ENCODE measurements at places on chromosomes 7 and 10. TPM values are rescaled to one million over a fixed set of nuclear protein-coding genes. Genes with fewer than 3 reads are reported as not detected.

Gene VGF
- 4.4 TPM for total RNA-seq

Gene ZNF746
- total RNA-seq: 22.2 TPM

Gene CALHM1
- not detected for total RNA-seq

Gene EPHB6
- 0.54 TPM for total RNA-seq

GRCh38 chr7:47000561-47000960, 581.4 kb downstream of the TNS3 start:
- no peak overlapping the region for H3K27ac ChIP-seq
- H3K27me3 ChIP-seq: no peaks in the 10 kb centered on the region
- H3K4me3 ChIP-seq: no peak overlapping the region
- no peaks in the 10 kb centered on the region for H3K4me1 ChIP-seq

Gene TRIM73
- total RNA-seq: 4.1 TPM

- H3K4me3 ChIP-seq: no peak overlapping the region
- DNase-seq: no peak
- H3K36me3 ChIP-seq: no peaks in the 10 kb centered on the region
- H3K27me3 ChIP-seq: peaks cover 15% of the 10 kb centered on the region
- no peaks in the 10 kb centered on the region for H3K4me1 ChIP-seq
Observed at GRCh38 chr10:61029411-61029810, 85.4 kb upstream of the RHOBTB1 start.

GRCh38 chr7:155998328-155998691, 186.0 kb upstream of the SHH start:
- H3K27ac ChIP-seq: no peak overlapping the region
- H3K36me3 ChIP-seq: no peaks in the 10 kb centered on the region

DNA sequence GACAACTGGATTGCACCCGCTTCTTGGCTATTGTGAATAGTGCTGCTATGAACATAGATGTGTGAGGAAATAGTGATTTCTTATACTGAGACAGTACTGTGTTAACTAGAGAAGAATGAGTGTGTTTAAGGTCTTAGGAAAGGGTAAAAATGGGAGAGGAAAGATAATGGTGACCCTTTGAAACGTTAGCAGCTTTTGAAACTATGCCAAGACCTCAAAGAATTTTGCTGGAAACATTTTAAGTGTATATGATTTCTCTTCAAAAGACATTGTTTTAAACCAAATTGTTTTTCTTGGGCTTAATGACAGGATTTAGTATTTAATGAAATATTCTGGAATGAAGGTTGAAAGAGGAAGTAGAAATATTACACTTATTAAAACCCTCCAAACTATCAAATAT, 100.8 kb upstream of the ARHGAP21 start:
- H3K4me3 ChIP-seq: no peak overlapping the region
- no peak overlapping the region for H3K27ac ChIP-seq
- no peaks in the 10 kb centered on the region for H3K36me3 ChIP-seq
- no peaks in the 10 kb centered on the region for H3K27me3 ChIP-seq
- no peak for DNase-seq

DNA sequence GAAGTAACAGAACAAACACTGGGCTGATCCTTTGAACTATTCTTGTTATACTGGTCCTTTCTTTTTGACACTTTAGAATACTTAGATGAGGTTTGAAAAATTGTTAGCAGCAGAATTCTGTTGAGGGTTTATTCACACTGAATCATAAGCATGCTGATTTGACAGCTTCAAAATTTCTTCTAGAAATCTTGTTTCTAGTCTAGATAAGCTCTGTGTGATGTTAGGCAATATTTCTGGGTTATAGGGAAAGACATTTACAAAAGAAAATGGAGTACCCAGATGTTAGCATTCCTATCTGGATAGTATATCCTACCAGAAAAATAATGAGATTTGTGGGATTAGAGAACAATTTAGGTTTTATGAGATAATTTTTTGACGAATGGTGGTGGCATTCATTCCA, 12.1 kb downstream of the CSTF2T start:
- no peaks in the 10 kb centered on the region for H3K27me3 ChIP-seq
- H3K36me3 ChIP-seq: no peaks in the 10 kb centered on the region
- DNase-seq: no peak
- H3K27ac ChIP-seq: no peak overlapping the region
- no peaks in the 10 kb centered on the region for H3K4me1 ChIP-seq
- no peak overlapping the region for H3K4me3 ChIP-seq

Gene FMC1
- total RNA-seq: 12.7 TPM

GRCh38 chr7:38658921-38659320, 27.7 kb upstream of the AMPH start:
- H3K4me1 ChIP-seq: no peaks in the 10 kb centered on the region
- no peaks in the 10 kb centered on the region for H3K36me3 ChIP-seq
- no peaks in the 10 kb centered on the region for H3K27me3 ChIP-seq
- H3K27ac ChIP-seq: no peak overlapping the region
- DNase-seq: no peak

GRCh38 chr10:80870282-80870681, 332.6 kb downstream of the SH2D4B start:
- no peaks in the 10 kb centered on the region for H3K27me3 ChIP-seq
- no peak overlapping the region for H3K4me3 ChIP-seq
- no peaks in the 10 kb centered on the region for H3K4me1 ChIP-seq
- no peak overlapping the region for H3K27ac ChIP-seq

GRCh38 chr7:47635091-47636080, 53.5 kb upstream of the TNS3 start:
- no peak for DNase-seq
- peaks cover 77% of the 10 kb centered on the region for H3K4me1 ChIP-seq
- H3K4me3 ChIP-seq: peak overlapping the region; percentile 29
- H3K27ac ChIP-seq: peak overlapping the region; percentile 96
- no peaks in the 10 kb centered on the region for H3K36me3 ChIP-seq

DNA sequence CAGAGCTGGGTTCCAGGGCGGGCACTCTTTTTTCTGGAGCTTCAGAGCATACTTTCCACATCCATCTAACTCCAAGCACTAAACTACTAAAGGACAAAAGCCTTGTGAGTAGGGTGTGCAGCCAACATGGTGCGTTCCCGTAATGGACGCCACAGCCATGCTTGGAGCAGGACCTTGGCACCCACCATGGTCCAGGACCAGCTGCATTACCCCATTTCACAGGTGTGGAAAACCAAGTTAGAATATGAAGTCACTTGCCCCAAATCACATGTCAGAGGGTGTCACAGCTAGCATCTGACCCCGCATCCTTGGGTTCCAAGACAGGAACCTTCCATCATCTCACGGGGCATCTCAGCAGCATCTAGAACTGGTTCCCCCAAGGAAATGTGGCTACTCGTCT, 112.4 kb downstream of the SMURF1 start:
- no peak overlapping the region for H3K27ac ChIP-seq
- no peak overlapping the region for H3K4me3 ChIP-seq
- H3K4me1 ChIP-seq: peaks cover 10% of the 10 kb centered on the region
- no peak for DNase-seq

GRCh38 chr7:1200045-1200444, 32.6 kb upstream of the UNCX start:
- H3K36me3 ChIP-seq: no peaks in the 10 kb centered on the region
- DNase-seq: no peak
- H3K27ac ChIP-seq: no peak overlapping the region
- H3K4me1 ChIP-seq: peaks cover 4% of the 10 kb centered on the region

GRCh38 chr7:28872226-28872625, 85.9 kb downstream of the TRIL start:
- DNase-seq: no peak
- no peak overlapping the region for H3K4me3 ChIP-seq
- H3K4me1 ChIP-seq: no peaks in the 10 kb centered on the region
- H3K27ac ChIP-seq: no peak overlapping the region
- H3K27me3 ChIP-seq: peaks cover 9% of the 10 kb centered on the region
- H3K36me3 ChIP-seq: no peaks in the 10 kb centered on the region

Gene CPA2
- 0.87 TPM for total RNA-seq

Gene PHKG1
- 0.67 TPM for total RNA-seq

DNA sequence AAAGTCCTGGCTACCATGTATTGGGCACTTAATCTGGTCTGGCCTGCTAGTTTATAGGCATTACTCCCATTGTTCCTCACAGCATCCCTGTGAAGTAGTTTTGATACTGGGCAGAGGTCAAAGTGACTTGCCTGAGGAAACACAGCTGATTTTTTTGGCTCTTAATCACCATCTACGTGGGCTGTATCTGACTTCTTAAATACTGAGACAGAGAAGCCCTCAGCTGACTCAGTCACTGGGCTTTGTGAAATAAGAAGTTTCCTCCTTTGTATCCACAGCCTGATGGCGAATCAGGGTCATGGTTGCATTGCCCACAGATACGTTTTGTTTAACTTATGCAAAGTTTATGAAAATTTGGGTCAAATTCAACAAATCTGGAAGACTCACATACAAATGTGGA, 13.2 kb downstream of the TACR2 start:
- no peaks in the 10 kb centered on the region for H3K36me3 ChIP-seq
- no peak for DNase-seq
- H3K27ac ChIP-seq: no peak overlapping the region
- H3K4me1 ChIP-seq: peaks cover 11% of the 10 kb centered on the region

DNA sequence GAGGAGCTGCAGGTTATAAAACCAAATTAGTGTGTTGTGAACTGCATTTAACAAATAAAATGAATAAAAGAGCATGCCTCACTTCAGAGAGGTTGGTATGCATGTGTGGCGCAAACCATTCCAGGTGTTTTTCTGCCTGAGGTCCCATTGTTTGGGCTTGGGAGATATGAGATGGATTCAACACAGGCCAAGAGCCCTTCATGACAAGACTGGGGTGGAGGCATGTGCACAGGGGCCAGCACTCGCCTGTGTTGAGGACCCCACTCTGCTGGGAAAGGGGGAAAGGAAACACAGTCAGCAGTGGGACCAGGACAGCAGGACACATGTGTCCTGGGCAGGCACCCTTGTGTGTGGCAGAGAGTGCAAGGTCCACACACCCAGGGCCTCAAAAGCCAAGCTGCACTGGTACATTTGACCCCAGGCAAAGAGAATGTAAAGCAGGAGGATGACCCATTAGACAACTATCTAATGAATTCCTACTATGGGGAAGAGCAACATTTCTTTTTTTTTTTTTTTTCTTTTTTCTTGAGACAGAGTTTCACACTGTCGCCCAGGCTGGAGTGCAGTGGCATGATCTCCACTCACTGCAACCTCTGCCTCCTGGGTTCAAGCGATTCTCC, 9.2 kb upstream of the SLC18A3 start:
- DNase-seq: no peak
- H3K36me3 ChIP-seq: no peaks in the 10 kb centered on the region
- no peaks in the 10 kb centered on the region for H3K4me1 ChIP-seq
- H3K27ac ChIP-seq: no peak overlapping the region

DNA sequence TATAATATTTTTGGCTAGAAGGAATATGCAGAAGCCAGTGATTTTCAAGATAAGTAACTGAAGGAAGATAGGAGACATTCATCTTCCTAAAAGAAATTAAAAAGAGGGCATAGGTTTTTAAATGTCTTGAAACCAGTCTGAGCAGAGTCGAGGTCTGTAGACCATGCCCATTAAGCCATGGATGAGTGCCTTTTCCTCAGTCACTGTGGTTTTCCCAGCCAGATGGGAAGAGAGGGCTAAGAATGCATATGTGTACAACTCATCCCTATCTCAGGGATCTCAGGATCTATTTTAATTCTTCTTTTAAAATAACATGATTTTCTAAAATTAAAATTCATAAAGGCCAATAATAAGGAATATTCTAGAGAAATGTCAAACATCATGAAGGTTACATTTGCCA, 112.8 kb downstream of the PPP1R3A start:
- no peaks in the 10 kb centered on the region for H3K4me1 ChIP-seq
- no peak overlapping the region for H3K27ac ChIP-seq
- H3K36me3 ChIP-seq: no peaks in the 10 kb centered on the region
- no peak for DNase-seq

Gene CPA4
- total RNA-seq: 3.1 TPM

Gene ICA1
- 1.1 TPM for total RNA-seq

Gene BLVRA
- total RNA-seq: 85.5 TPM

Gene ACBD5
- total RNA-seq: 18.4 TPM

DNA sequence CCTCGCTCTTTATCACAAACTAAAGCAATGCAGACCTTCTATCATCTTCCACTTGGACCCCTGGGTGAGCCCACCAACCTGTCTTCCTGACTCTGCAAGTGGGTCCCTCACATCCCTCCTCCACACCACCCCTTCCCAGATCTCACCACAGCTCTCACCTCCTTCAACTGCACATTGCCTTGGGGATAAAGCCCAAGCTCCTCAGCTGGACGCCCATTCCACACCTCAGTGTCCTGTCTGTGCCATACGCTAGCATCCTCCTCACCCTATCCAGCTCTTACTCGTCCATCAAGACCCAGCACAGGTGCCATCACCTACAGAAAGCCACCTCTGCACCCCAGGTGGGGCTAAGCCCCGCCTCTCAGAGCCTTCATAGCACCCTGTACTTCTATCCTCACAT, 141.0 kb upstream of the LANCL2 start:
- no peaks in the 10 kb centered on the region for H3K36me3 ChIP-seq
- no peak overlapping the region for H3K4me3 ChIP-seq
- no peaks in the 10 kb centered on the region for H3K4me1 ChIP-seq
- no peak overlapping the region for H3K27ac ChIP-seq

DNA sequence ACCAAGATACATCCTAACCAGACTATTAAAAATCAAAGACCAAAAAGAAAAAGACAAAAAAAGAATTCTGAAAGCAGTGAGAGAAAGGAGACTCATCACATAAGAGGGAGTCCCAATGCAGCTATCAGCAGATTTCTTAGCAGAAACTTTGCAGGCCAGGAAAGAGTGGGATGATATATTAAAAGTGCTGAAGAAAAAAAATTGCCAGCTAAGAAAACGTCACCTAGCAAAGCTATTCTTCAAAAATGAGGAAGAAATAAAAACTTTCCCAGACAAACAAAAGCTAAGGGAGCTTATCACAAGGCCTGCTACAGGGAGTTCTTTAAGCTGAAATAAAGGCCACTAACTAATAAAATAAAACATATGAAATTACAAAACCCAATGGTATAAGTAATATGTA, 40.5 kb upstream of the CDK6 start:
- no peak overlapping the region for H3K27ac ChIP-seq
- no peak overlapping the region for H3K4me3 ChIP-seq
- no peak for DNase-seq
- no peaks in the 10 kb centered on the region for H3K4me1 ChIP-seq
- no peaks in the 10 kb centered on the region for H3K36me3 ChIP-seq
- H3K27me3 ChIP-seq: no peaks in the 10 kb centered on the region

DNA sequence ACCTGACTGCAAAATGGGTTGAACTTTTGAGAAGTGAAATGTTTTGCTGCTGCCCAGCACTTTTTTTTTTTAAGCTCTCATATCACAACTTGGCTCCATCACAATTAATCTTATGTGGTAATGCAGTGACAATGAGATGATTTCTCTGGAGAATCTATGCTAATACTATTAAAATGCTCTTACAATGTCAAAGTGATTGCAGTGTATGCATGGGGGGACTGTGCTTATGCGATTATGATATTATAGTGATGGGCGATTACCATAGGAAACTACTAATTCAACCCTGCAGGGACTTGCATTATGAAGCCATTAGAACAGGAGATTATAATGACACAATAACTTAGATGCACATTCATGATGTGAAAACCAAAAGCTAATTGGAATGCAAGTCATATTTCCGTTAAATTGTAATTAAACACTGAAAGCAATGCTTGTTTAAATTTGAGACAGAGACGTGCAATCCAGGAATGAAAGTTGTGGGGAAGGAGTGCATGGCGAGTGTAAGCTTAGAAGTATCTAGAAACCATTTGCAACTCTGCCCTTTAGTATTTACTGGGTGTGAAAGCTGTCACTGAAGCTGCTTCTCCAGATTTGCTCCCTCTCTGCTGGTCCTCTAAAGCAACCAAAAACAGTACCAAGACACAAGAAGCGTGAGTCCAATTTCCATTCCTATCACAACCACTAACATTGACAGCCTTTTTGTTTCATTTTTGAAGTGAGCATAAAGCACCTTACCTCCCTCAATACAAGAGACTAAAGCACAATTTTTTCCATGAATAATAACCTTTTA, 21.6 kb downstream of the PTER start:
- H3K27me3 ChIP-seq: no peaks in the 10 kb centered on the region
- no peak overlapping the region for H3K27ac ChIP-seq
- DNase-seq: no peak
- no peaks in the 10 kb centered on the region for H3K36me3 ChIP-seq
- no peaks in the 10 kb centered on the region for H3K4me1 ChIP-seq
- H3K4me3 ChIP-seq: no peak overlapping the region
